Stimulated activated CD4-positive, alpha-beta T cell treated with anti-CD3 and anti-CD28 coated beads, Interleukin-4, amount 100 ng/mL, for 4 hours (primary cell): ENCODE measurements at places on chromosomes 11 and 22.

DNA sequence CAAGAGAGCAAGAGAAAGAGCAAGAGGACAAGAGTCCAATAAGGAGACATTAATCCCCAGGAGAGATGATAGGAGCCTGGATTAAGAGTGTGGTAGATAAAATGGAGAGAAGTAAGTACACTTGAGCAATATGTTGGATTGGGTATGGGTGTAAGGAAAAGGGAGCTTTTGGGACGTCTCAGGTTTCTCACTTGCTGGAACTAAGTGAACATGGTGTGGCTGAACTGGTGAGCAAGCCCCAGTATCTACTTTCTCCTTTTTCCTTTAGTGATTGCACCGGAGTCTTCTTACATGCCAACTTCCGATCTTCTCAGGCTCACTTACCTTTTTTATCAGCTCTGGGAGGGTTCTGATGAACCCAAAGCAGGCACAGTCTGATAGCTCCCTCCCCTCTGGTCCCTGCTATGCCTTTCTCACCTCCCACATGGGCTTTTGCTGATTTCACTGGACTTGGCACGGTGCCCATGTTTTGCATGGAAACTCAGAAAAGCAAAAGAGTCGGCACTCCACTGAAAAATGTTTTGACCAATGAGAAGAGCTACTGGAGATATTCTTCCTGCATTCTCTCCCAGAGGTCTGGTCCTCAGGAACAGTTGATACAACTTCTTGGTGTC lies 14.5 kb upstream of the APLNR start:
- DNase-seq: no peak

- DNase-seq: no peak
Measured at GRCh38 chr11:28767574-28767973, 659.4 kb downstream of the METTL15 start.

- DNase-seq: no peak
Measured at GRCh38 chr11:16871368-16871767, 132.9 kb downstream of the C11orf58 start.

DNA sequence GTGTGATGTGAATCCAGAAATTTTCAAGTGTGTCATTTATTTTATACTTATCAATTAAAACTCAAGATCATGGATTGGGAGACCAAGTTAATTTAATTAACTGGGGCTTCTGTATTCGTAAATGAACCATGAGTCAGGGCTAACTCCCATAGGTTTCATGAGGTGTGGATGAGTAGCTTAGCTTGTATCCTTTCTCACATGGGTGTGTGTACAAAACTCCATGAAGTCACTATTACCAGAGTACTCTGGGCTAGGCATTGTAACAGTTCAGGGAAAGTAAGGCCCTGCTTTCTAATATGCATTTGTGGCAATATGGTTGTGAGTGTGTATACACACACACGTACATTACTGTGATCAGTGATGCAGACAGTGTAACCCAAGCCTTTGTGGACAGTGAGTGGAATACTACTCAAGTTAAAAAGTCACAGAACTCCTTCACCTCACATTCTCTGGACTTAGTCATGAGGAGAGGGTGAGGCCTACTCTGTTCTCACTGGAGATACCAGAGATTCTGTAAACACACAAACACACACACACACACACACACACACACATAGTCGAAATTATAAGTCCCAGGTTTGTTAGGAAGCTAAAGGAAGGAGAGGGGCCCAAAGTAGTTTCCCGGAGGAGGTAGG lies 3.5 kb downstream of the CNTF start:
- DNase-seq: no peak

- peak; percentile 69 for DNase-seq
Measured at GRCh38 chr11:62402226-62402959, 16.4 kb upstream of the SCGB1A1 start.

DNA sequence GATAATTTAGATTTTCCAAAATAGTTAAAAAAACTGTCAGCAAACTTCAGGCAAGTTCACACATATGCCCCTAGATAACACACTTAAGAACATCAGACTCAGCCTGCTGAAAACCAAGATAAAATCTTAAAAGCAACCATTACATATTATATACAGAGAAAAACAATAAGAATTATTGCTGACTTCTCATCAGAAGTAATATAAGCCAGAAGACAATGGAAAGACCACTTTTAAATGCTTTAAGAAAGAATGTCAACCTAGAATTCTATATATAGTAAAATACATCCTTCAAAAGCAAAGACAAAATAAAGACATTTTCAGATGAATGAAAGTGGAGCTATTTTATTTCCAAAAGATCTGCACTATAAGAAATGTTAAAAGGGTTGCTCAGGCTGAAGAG lies 37.8 kb upstream of the SC5D start:
- no peak for DNase-seq

- no peak for DNase-seq
Measured at GRCh38 chr11:71193431-71193830, 58.9 kb downstream of the SHANK2 start.

GRCh38 chr22:36803358-36803757 lies 13.5 kb downstream of the PVALB start:
- DNase-seq: no peak

DNA sequence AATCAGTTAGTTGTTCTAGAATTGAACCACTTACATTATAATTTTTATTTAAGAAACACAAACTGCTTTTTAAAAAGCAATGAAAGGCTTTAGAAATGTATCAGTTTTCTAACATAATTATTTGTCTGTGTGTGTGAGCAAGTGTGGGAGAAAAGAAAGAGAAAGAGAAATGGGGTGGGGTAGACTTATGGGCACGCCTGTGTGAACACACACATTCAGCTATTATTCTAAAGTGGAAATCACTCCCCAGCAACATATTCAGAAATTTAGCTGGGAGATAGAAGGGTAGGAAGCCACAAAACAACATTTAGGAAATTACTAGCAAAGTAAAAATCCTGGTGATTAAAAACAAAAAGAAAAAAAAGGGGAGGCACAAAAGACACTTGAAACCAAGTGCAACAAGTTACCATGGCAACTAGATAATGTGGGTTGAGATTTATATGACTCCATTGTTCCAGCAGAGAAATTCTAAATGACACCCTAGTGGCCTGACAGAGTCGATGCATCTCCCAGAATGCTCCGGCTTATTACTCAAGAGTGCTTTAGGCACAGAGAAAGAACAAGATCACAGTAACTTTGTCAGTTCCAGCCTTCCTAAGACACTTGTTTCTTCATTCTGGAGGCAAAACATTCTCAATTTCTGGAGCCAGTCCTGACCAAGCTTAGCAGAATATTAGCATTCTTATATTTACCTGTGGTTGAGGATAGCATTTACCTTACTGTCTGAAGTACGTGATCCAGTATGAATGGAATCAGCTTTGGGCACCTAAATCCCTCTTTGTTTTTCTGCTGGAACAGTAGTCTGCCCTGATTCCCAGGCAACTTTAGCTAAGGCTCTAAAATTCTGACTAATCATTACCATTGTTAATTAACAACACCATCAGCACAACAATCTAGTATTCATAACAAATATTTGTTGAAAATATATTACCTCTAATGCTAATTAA lies 444.4 kb downstream of the DLG2 start:
- DNase-seq: no peak

DNA sequence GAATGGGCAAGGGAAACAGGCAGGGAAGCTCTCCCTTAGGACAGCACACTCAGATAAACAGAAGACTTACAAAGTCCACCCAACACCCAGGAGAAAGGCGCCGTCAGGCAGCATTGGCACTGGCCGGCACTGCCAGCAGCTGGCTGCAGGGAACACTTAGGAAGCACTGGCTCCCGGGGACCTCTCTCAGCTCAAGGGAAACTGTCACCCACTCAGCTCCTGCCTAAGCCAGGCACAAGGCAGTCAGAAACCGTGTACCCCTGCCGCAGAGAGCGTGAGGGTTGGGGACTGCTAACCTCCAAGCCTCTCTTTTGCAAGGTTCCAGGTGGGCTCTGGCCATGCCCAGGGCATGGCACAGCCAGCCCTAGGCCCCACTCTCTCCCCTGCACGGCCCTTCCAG lies 64.7 kb downstream of the DGCR2 start:
- no peak for DNase-seq

DNA sequence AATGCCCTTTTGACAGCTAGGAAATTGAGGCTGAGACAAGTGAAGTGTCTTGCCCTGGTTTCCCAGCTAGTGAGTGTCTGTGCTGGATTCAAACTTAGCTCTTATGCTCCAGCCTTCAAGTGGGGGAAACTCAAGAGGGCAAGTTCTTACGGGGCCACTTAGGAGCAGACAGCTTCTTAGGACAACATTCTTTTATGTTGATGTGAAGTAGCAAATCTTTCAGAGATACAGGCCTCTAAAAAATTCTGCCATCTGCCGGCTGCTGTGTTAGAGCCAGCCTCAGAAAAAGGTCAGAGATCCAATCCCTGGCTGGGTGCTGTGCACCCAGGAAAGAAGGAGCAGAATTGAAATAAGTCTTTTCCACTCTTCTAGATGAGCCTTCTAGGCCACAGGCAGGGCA lies 26.6 kb downstream of the TIMP3 start:
- DNase-seq: no peak

GRCh38 chr11:57801183-57801485 lies 39.5 kb downstream of the CTNND1 start:
- no peak for DNase-seq

GRCh38 chr11:111166598-111166997 lies 78.9 kb upstream of the POU2AF2 start:
- no peak for DNase-seq

DNA sequence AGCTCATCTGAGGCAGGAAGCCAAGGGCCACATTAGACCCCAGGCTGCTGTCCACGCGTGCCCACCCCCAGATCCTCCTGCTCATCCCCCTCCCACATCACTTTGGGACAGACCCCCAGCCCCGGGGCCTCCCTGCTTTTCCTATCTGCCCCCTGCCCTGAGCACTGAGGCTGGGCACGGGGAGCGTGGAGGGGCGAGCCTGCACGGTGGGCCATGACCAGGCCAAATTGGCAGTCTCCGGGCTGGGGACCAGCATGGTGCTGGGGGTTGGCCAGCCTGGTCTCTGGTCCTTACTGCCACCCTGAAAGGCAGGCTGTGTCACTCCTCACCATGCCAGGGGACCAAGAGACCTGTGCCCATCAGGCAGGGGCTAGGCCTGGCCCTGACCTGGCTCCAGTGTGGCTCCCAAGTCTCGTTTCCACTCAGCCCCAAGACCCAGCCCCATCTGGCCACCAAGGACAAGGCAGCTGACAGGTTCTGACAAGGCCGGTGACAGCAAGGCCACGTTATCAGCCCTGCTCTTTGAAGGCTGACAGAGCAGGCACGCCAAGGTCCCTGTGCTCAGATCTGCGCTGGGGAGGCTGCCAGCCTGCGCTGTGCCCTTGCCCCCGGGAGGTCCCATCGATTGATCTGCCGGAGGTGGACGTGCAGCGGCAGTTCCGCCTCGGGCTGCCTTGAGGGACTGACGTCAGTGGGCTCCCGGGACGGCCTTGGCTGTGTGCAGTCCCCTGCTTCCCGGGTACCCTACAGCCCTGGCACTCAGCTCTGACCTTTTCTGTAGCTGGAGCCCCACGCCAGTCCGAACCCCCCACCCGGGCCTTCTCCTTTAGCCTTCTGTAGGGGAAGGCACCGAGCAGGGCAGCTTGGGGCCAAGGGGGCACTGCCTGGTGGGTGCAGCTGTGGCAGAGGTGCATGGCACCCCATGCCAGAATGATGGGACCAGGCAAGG lies 3.6 kb downstream of the TNNI2 start:
- no peak for DNase-seq

GRCh38 chr11:122563761-122564160 lies 91.8 kb upstream of the UBASH3B start:
- DNase-seq: no peak

DNA sequence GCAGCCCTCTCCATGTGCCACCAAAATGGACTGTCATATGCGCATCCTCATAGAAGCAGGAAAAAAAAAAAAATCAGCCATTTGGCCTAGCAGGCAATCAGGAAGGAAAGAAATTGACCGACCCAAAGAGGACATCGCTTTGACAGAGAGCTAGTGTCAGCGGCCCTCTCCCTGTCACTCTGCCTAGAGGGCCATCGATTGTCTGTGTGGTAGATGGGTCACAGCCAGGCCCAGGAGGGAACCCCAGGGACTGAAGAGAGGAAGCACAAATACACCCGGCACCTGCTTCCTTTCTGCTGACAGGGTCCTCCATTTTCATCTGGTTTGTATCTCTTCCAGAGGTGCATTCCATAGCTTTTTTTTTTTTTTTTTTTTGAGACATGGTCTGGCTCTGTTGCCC lies 21.8 kb downstream of the VPS37C start:
- no peak for DNase-seq

DNA sequence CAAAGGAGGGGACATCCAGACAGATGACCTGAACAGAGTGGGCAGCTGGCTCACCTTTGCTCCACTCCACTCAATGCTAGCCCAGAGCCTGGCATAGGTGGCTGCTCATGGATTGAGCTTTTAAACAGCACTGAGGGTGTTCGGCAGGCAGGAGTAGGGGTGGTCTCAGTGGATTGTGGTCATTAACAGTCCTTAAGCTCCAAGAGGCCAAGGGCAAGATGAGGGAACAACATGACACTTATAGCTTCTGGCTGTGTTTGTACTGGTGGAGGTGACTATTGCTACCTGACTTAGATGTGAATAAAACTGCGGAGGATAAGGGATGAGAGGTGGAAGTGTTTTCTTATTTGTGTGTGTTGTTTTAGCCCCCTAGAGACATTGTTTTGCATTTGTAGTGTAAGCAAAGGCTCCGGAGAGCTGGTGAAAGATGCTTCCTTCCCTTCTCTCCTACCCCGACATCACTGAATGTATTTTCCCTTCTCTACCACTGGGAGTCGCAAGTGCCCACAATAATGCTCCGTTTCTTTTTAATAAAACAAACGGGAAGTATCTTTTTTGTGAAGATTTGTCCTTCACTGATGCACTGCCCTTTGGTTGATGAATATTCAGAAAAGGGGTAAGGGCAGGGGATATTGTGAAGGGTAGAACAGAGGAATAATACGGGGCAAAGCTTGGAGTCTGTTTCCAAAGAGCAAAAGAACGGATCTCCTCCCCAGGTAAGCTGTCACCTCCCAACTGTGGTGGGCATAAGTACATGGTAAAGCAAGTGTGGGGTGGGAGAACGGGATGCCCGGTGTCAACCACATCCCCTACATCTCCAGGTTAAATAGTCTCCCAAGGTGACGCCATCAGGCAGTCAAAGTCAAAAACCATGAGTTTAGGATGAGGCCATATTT lies 27.5 kb upstream of the MTNR1B start:
- no peak for DNase-seq

GRCh38 chr11:70908223-70908622 lies 344.2 kb downstream of the SHANK2 start:
- DNase-seq: no peak

- no peak for DNase-seq
Measured at GRCh38 chr11:72783144-72783905, 10.5 kb downstream of the STARD10 start.

DNA sequence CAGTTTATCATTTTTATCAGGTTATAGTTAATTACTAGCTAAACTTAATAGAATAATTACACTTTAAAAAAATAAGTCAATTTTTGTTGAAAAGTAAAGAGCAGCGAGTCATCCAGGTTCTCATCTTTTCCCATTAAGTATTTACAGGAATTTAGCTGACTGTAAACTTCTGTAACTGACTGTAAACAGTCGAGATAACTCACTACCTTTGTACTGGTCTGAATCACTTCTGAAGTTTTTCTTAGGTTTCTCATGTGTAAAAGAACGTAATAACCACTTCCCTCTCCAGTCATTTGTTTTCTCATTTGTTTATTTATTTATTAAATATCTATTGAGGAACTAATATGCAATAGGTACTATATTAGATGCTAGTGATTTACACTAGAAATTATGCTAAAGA lies 270.8 kb downstream of the DYNC2H1 start:
- DNase-seq: no peak
